ENCODE measurements at places on chromosomes 12 and 14.

DNA sequence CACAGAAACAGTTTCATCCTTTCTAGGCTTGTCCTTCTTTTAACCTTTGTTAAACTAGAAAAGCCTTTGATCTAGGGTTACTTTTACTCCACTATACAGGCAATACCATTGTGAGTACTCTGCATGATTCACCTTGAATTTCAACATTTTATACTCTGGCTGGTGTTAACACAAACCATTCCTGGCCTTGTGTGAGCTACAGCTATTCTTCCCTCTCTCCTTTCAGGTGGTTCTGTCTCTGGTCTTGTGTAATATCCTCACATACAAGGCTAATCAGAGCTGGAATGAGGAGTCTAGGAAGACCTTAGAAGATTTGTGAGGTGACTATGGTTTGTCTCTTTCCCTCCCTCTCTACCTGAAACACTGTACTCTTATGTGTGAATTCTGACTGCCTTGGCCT is 837.4 kb upstream of the USP15 start:
- no peak for DNase-seq

DNA sequence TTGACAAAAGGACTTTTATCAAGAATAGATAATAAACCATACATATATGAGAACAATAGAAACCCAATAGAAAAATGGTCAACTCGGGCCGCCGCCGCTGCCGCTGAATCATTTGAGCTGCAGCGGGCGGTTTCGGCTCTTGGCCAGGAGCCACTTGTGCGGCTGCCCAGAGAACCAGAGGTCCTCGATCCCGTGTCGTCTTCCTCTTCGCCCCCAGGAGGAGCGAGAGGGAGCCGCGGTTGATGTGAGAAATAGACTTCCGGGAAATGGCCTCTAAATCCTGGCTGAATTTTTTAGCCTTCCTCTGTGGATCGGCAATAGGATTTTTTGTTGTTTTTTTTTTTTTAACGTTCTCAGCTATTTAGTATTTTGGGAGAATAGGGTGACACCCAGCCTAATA is 44.8 kb downstream of the CPSF6 start:
- peak; percentile 33 for DNase-seq

DNA sequence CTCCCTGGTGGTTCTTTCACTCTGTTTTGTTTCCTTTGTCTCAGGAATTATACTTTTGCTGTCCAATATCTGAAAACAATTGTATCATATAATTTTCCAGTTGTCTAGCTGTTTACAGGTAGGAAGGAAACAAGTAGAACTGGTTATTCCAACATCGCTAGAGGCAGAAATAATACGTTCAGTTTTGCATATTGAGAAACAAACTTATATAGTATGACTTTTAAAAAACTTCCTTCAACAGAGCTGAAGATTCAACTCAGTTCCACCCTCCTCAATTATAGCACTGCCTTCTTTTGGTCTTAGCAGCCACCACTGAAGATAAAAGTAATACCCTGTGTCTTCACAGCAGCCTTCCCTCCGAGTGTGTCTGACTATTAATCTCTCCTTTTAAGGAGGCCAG is 214.3 kb downstream of the EFCAB11 start:
- no peak for DNase-seq

GRCh38 chr14:74891870-74892269 is 10.2 kb downstream of the DLST start:
- no peak for DNase-seq

GRCh38 chr12:11568762-11569478 is 80.6 kb upstream of the ETV6 start:
- no peak for DNase-seq

GRCh38 chr14:34147461-34147860 is 196.6 kb upstream of the EGLN3 start:
- no peak for DNase-seq

DNA sequence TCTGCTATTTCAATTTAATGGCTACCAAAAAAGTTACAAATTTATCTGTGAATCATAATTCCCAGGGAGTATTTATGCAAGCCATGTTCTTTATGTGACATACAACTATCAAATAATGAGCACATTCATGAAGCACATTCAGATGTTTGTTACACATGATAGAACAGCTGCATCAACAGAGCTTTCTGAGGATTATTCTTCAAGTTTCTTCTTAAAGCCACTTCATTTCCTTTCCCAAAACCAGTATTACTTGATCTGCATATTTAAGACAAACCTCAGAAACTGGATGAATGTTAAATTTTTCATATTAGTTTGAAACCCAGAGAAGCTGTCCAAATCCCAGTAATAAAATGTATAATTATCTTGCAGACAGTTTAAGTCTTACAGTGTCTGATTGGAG is 73.6 kb upstream of the SOX5 start:
- DNase-seq, result no peak

DNA sequence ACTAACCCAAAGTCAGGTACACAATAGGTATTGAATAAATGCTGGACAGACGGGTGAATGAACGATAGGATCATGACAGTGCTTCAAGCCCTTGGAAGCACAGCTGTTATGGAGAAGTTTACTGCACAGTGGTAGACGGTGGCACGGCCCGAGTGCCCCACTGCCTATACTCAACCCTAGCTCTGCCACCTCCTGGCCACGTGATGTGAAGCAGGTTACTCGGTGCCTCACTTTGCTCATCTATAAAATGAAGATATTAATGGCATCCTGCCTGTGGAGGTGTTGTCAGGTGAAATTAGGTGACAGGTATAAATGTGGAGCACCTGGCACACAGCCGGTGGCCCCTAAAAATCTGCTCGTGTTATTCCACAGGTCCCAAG is 5.8 kb downstream of the ASB2 start:
- DNase-seq, result no peak

GRCh38 chr12:122049827-122050226 is 28.1 kb downstream of the BCL7A start:
- DNase-seq, result no peak

DNA sequence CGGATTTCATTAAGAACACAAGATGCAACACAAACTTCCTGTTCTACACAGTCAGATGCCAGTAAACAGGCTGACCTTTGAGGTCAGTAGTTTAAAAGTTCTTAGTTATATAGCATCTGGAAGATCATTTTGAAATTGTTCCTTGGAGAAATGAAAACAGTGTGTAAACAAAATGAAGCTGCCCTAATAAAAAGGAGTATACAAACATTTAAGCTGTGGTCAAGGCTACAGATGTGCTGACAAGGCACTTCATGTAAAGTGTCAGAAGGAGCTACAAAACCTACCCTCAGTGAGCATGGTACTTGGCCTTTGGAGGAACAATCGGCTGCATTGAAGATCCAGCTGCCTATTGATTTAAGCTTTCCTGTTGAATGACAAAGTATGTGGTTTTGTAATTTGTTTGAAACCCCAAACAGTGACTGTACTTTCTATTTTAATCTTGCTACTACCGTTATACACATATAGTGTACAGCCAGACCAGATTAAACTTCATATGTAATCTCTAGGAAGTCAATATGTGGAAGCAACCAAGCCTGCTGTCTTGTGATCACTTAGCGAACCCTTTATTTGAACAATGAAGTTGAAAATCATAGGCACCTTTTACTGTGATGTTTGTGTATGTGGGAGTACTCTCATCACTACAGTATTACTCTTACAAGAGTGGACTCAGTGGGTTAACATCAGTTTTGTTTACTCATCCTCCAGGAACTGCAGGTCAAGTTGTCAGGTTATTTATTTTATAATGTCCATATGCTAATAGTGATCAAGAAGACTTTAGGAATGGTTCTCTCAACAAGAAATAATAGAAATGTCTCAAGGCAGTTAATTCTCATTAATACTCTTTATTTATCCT is 13.5 kb downstream of the PTGER2 start:
- DNase-seq, result no peak

Measured in iPS DF 19.7 (cell line).